ENCODE measurements at places on chromosomes 4 and X.

DNA sequence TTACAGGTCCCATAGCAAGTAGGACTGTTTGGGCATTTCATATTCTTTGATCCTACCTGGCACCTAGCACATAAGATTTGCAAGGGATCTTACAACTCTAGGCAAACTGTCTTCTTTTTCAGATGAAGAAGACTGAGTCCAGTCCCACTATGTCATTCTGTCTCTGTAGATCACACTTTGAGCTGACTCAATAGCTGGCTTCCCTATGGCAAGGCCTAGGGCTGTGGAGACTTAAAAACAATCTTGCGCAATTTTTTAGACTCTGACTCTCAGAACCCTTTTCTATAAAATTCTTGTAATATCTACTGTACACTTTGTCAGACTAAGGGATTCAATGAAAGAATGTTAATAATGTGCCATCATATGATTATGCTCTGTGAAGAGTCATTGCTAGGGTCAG, 26.7 kb downstream of the OTC start:
- DNase-seq, result no peak

GRCh38 chrX:111652719-111653118, 28.3 kb upstream of the ALG13 start:
- no peak for DNase-seq

DNA sequence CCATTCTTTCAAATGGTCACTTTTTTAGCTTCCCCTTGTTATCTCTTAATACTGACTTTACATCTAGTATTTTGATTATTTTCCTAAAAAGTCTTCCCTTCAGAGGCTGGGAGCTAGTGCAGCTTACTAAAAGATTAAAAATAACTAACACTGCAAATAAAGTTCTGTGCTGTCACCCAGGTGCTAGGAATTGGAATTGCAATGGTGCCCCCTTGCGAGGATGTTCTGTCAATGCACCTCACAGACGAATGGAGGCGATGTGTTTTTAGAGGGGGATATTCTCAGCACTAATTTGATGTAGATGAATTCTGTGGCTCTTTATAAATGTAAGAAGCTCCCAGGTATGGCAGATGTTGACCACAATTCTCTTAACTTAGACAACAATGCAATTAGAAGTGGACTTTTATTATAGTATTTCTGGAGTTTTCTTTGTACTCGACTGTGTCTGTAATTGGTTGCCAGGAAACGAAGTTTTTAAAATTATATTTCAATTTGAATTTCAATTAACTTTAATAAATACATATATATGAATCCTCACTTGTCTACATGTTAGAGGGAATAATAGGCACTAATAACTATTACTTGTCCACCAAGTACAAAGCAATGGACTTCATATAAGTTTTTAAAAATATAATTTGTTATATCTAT, 22.0 kb upstream of the SMIM31 start:
- DNase-seq, result peak; percentile 49

DNA sequence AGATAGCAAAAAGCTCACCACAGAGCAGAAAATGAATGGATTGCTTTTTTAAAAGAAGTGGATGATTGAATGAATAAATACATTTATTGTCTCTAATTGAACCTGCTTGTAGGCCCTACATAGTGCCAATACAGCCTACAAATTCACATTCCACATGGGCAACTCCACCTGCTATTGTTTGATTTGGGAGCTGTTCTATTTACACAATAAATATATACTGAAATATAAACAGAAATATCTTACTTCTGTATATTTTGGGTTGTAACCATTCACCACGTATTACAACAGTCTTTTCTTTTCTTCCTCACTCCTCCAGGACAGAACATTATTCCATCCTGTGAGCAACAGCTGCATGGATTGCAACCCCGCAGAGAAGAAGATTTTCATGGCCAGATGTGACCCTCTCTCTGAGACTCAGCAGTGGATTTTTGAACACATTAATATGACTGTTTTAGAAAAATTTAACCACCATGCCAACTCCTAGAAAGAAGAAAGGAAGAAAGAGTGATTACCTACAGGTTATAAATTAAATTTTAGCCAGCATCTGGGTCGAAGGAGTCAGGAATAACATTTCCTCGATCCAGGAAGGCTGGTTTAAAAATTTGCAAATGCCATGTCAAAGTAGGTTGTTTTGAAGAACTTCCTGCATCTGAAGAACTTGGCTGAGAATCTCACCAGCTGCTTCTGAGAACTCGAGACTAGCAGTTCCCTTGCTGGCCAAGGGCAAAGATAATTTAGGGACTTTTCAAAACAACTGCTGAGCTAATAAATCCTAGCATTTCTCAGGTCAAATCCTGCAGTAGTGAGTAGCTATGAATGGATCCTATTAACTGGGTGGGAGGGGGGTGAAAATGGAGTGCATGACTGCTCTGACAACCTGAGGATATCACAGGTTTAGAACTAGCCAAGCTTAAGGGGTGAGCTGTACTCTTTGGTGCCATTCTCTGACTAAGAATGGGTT, 128.7 kb upstream of the GALNT7 start:
- DNase-seq, result no peak

GRCh38 chr4:41002309-41002708, 212.0 kb downstream of the APBB2 start:
- DNase-seq, result no peak

DNA sequence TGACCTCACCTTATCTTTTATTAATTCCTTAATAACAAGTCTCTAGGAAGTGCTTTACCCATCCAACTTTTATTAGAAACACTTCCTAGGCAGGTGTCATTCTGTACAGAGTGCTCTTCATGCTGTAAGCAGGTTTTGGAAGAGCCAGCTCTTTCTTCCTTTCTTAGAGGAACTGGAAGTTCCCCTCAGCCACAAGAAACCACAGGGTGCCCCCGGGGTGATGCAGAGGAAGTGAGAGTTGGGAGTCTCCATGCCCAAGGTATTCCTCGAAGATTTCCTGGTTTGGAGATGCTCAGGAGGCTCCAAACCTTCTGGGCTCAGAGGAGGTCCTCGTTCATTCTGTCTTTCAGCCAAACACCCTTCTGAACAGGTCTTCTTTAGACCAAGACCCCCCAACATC, 83.8 kb downstream of the EGF start:
- no peak for DNase-seq

DNA sequence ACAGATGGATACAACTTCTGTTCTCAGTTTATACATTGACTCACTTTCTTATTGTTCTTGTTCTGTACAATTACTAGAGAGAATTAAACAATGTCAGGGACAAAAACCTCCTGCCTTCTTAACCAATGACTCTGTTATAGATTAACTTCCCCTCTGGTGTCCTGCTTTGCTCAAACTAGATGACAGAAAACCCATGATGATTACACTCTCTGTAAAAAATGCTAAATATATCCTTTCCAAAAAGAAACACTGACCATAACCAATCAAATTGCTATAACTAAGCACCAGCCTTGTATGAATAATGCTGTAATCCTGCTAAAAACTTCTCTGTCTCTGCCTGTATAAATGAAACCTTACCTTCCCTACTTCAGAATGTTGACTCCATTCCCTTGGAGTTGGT, 29.8 kb upstream of the IL13RA2 start:
- no peak for DNase-seq

- no peak for DNase-seq
Measured at GRCh38 chr4:158671665-158671914, at the start of gene C4orf46. TSS of gene C4orf46 (minus strand) at chr4:158671887. CDS start at chr4:158671801, 86 bp downstream.

GRCh38 chr4:37721995-37722638, 35.9 kb upstream of the RELL1 start:
- no peak for DNase-seq

DNA sequence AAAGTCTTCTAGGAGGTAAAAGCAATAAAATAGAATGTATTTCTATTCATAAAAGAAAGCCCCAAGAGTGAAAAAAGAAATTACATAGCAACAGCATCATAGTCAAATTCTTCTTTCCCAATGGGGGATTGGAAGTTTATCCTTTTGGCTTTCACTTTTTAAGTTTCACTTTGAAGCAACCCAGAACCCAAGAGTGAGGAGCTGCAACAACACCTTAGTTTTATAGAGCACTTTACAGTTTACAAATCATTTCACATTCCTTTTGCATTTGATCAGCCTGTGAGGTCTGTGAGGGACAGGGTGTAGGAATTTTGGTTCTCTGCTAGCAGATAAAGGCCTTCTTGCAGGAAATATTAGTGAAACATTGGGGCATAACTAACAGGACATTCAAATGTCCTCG, 112.0 kb upstream of the NDP start:
- DNase-seq, result no peak

- no peak for DNase-seq
Measured at GRCh38 chrX:88908056-88908455, 161.0 kb downstream of the CPXCR1 start.

DNA sequence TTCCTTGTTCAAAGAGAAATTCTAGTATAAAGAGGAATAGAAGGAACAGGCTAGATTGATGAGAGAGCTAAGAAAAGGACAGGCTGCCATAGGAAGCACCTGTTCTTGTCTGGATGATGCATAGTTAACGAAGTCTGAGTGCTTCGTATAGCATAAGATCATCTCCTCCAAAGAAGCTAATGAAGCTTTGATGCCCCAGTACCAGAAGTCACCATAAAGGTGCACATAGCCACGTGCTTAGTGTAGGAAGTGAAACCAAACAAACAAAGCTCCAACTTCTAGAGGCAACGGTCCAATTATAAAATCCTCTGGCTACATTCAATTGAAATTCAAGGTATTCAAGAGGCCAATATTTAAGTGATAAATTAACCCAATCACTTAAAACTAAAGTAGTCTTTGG, 31.0 kb downstream of the AFAP1 start:
- no peak for DNase-seq

GRCh38 chr4:151197247-151197646, 79.7 kb upstream of the PRSS48 start:
- no peak for DNase-seq

- no peak for DNase-seq
Measured at GRCh38 chr4:139017861-139018260, 2.3 kb downstream of the NOCT start.

GRCh38 chr4:173527103-173527891, 2.7 kb downstream of the HAND2 start:
- DNase-seq, result no peak

DNA sequence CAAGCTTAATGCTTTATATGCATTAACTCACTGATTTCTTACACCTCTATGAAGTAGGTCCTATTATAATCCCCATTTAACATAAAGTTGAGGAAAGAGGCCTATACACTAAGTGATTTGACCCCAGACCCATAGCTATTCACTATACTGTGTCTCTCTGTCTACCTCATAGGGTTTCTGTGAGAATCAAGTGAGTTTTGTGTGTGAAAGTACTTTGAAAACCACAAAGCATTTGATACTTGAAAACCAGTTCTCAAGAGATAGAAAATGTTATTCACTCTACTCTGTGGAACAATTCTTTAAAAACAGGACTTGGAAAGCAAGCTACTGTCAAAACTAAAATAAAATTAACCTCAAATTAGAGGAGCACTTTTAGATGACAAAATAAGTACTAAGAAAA, 35.0 kb downstream of the SHROOM3 start:
- no peak for DNase-seq

DNA sequence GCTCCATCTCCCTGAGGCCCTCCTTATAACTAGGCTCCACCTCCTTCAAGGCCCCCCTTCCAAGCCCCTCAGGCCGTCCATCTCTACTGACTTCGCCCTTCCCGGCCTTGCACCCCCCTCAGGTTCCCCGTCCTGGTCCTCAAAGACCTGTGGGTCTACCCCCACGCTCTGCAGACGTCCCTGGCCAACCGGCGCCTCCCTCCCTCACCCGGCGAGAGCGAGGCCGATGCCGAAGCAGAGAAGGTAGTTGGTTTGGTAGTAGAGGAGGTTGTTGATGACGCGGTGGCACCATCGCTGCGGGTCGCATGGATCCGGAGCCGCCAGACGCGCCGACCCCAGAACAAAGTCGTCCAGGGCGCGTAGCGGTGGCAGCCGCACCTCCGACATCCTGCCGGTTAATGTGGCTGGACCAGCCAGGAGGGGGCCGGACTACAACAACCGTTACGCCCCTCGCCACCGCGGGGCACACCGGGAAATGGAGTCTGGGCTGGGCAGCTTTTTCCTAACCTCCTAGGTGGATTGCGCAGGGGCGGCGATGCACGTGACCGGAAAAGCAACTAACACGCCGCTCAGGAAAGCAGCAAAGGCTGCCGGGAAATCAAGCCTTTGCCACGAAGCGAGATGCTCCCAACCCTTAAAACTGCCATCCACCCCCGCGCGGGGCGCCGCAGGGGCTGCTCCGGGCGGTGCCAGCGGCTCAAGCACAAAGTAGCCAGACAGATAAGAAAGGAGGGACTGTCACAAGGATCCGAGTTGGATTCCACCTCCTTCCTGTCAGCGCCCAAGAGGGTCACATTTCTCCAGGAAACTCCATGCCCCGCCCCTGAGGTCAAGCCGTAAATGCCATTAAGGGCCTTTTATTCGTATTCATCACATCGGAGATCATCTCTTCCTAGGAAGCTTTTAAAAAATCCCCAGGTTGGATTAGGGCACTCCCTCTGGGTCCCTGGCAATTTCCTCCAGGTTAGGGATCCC, at the start of gene PRAF2:
Gene PRAF2 (minus strand): TSS at position 402 of the 975 bp plus-strand sequence. CDS start 15 bp downstream, at position 387.
- peak; percentile 93 for DNase-seq

DNA sequence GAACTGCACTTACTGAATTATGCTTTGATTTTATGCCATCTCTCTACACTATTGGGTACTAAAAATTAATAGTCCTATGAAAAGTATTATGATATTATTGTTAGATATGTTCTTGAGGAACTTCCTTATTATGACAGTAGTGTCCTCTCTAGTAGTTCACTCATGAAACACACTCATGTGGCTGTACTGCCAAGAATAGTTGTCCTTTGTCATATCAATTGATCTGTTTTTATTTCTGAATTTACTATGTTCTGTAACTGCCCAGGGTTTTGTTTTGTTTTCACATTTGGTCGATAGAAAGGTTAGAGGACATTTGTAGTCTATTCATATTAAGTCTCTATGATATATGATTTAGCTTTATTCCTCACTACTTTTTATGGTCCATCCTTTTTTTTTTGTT, 215.2 kb downstream of the PPARGC1A start:
- DNase-seq, result no peak

- DNase-seq, result no peak
Measured at GRCh38 chr4:76361689-76362412, 55.3 kb downstream of the STBD1 start.

- no peak for DNase-seq
Measured at GRCh38 chr4:55910140-55910539, 38.6 kb upstream of the CEP135 start.

GRCh38 chr4:170272959-170273358, 183.2 kb upstream of the AADAT start:
- DNase-seq, result no peak

- DNase-seq, result no peak
Measured at GRCh38 chr4:78024576-78025091, 32.5 kb upstream of the FRAS1 start.

- DNase-seq, result no peak
Measured at GRCh38 chr4:125808022-125808421, 493.3 kb downstream of the FAT4 start.

GRCh38 chr4:81538716-81539427, 67.2 kb upstream of the RASGEF1B start:
- DNase-seq, result no peak

- DNase-seq, result no peak
Measured at GRCh38 chrX:27350476-27350875, 112.7 kb downstream of the PPP4R3C start.

GRCh38 chr4:25533256-25533655, 122.4 kb upstream of the SLC34A2 start:
- DNase-seq, result no peak
